ENCODE measurements at places on chromosomes 3 and 15.

GRCh38 chr3:162742159-162742717, 1245.6 kb downstream of the OTOL1 start:
- DNase-seq, result no peak

DNA sequence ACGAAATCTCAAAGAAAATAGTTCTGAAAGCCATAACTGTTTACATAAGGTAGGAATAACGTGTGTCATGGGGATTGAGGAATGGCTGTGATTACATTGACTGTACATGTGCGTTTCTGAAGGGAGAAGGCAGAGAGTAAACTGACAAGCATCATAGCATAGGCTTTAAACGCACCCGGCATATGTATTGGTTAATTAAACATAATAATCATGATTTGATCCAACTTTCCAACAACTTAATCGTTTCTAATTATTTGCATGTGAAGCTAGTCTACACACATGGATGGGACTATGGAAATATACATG, 3.3 kb downstream of the TMEM108 start:
- no peak for DNase-seq

DNA sequence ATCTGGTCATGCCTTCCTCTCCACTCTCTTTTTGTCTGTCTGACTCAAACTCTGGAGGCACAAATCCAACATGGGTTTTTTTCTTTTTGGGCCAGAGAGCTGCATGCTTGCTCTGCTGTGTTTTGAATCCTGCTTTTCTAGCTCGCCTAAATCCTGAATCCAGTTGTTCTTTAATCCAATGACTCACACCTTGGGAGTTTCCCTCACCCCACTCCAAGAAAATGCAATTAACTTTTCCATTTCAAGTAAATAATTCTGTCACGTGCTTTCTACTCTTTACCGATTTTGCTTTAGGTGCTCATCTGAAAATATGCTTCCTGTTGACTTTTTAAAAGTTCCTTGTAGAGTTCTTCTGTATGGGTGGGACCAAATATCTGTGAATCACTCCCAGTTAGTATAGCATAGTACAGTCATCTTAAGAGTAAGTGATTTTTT, 47.6 kb downstream of the SLMAP start:
- no peak for DNase-seq

- no peak for DNase-seq
These were observed 18.6 kb upstream of the SYNM start for GRCh38 chr15:99086327-99086667.

GRCh38 chr15:39820050-39820602, 37.5 kb upstream of the FSIP1 start:
- DNase-seq, result no peak

- DNase-seq, result no peak
These were observed 15.4 kb upstream of the MUC20 start for GRCh38 chr3:195705081-195705991.

GRCh38 chr3:189496375-189497138, 134.6 kb upstream of the TP63 start:
- DNase-seq, result no peak

- DNase-seq, result no peak
These were observed 180.5 kb downstream of the TCF12 start for GRCh38 chr15:57098896-57099295.

DNA sequence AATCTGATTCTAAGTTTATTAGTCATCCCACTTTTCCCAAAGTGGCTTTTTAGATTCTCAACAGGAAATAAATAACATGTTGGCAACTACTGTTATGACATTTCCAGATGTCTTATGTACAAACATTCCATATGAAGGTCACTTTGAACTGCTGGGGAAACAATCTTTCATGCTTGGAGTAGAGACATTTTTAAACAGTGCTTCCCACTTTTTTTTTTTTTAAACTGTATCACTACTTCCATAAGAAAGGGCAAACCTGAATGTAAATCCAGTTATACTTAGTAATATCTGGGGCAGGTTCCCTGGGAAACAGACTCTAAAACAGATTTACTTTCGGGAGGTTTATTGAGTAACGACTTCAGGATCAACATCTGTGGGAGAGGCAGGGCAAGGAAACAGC, 473.8 kb downstream of the TAFA4 start:
- DNase-seq, result no peak

DNA sequence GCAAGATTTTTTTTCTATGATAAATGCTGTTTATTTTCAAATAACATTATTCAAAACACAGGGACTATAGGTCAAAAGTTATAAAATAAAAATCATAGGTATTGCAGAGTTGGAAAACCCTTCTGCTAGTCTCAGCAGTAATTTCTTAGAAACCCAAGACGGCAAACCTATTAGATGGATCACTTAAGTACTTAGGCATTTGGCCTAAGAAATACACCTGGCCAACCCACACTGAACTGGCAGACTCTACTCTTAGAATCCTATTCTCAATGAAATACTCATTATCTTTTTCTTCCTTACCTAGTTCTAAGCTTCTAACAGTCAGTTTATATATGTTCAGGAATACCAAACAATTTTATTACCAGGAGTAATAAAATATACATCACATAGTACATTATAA, 30.5 kb upstream of the RIOX2 start:
- DNase-seq, result no peak

GRCh38 chr3:11096266-11097139, 57.8 kb upstream of the HRH1 start:
- DNase-seq, result peak; percentile 75

- no peak for DNase-seq
These were observed 308.0 kb upstream of the THBS1 start for GRCh38 chr15:39272901-39273300.

- DNase-seq, result peak; percentile 9
These were observed 110.2 kb downstream of the NR1I2 start for GRCh38 chr3:119891944-119892721.

GRCh38 chr3:11610044-11610671, 33.6 kb downstream of the VGLL4 start:
- DNase-seq, result no peak

DNA sequence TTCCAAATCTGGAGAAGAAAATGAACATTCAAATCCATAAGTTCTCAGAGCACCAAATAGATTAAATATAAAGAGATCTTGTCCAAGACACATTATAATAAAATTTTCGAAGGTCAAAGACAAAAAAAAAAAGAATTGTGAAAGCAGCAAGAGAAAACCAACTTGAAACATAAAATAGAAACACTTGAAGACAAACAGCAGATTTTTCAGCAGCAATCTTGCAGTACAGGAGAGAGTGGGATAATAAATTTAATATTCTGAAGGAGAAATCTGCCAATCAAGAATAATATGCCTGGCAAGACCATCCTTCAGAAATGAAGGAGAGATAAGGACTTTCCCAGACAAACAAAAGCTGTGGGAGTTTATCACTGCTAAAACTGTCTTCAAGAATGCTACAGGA, 150.5 kb upstream of the COL8A1 start:
- DNase-seq, result no peak

DNA sequence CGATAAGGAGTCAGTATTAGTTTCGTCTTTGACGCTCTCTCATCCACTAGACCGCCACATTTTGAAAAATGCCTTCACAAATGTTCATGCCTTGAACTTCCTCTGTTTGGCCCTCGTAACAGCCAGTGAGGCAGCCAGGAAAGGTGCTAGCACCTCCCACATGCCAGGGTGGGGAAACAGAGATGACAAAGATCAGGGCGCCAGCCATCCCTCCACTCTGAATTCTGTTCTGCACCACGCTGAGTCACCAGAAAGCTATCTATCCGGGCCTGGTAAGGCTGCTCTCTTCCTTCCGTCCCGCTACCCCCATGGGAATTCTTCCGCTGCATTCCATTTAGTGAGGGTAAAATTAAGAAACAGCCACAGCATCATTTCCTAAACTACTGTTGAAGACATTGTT, 31.3 kb upstream of the BCL2L10 start:
- no peak for DNase-seq

DNA sequence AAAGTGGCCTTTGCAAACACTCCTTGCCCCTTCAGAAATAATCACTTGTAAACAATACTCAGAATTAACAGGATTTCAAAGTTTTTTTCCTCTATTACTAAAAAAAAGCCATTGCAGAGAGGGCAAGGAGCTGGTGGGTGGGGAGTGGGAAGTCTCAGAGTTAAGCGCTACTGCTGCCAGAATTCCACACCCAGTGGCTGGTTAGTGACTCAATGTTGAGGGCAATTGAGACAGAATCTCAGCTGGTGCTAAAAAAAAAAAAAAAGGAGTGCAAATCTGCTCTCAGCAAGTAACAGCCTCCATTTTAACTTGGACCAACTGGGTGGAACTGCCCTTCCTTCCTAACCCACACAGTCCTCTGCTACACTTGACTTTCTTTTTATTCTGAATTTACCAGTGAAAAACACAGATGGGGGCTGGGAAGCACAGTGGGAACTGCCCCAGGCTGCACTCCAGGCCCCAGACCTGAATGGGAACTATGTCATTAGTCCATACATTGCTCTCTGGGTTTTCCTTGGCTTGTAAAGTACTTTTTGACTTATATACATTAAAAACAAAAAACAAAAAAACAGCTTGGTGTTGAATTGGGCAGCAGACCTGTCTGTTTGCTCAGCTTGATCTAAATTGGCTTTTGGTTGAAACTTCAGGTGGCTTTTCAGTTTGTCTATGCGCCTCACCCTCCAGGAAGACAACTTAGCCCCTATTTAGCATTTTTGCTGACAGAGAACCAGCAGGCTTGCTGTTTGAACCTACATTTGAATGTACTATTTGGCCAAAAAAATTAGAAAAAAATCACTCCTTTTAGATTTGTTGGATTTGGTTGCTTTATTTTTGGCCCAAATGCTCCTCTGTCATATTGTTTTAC, 357.8 kb upstream of the TBL1XR1 start:
- no peak for DNase-seq

DNA sequence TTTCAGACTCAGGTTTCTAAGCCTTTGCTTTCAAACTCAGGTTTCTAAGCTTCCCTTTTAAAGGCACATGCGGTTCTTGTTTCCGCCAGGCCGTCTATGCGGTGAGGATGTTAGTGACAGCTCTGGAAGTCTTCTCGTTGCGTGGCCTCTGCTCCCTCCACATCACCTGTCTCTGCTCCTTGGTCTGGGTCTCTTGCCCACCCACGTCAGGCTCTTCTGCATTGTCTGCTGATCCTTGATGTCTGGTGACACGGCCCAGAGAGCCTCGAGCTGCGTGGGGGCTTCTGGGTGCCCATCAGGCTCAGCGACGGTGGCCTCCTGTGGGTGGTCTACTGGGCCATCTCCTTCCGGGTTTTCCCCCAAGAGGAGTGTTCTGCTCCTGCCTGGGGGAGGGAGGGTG, 30.5 kb downstream of the KLF13 start:
- no peak for DNase-seq

GRCh38 chr3:52779837-52780585, 2.6 kb downstream of the ITIH1 start:
- DNase-seq, result no peak

DNA sequence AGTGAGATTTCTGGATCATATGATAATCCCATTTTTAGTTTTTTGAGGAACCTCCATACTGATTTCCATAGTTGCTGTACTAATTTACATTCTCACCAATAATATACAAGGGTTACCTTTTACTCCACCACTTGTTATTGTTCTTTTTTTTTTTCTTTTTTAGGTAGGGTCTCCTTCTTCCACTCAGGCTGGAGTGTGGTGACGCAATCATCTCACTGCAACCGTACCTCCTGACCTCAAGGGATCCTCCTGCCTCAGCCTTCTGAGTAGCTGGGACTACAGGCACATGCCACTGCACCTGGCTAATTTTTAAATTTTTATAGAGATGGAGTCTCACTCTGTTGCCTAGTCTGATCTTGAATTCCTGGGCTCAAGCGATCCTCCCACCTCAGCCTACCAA, 24.4 kb upstream of the CNOT10 start:
- DNase-seq, result no peak

DNA sequence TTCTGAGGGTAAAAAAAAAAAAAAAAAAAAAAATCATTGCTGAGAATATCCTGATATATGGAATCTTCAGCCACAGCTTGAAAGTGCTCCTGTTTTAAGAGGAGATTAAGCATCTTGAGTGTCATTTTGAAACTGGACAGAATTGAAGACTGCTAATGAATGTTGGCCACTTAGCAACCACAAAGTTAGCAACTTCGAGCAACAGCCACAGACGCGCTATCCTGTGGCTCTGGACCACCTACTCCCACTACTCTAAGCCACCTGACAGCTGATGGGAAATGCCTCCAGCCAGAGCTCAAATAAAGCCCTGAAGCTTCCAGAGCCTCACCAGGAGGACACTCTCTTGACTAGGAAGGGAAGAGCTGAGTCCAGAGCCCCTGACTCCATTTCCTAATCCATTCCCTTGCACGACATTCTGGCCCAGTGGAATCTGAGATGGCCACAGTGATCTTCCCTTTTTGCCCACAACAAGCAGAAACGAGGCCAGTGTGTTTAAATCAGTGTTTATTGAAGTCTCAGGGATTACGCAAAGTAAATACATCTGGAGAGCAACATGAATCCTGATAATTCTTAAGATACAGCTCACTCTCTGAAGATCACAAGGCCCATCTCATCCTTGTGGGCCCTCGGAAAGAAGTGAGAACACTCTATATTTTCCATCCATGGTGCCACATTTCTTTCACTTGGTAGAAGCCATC, 58.6 kb downstream of the TMEM212 start:
- no peak for DNase-seq

All from stimulated activated CD4-positive, alpha-beta T cell treated with anti-CD3 and anti-CD28 coated beads, Interleukin-4, amount 100 ng/mL, for 48 hours (primary cell).